BJ (cell line): ENCODE measurements at places on chromosomes 16 and 17. TPM values are rescaled to one million over a fixed set of nuclear protein-coding genes. Genes with fewer than 3 reads are reported as not detected.

DNA sequence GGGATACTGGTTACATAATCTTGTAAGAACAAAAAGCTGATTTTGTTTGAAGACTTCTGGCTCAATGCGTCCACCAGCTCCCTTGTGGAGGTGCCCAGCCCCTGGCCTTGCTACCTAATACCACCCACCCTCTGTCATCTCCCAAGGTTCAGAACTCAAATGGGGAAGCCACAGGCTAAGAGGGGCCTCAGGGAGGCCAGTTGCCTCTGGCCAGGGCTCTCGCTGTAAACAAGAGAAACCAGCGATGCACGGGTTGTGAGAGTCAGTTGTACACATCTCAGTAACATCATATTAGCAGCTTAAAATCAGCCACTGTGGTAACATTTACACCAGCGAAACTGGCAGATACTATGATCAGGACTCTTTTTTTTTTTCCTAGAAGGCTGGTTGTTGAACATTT is 6.0 kb downstream of the TEKT5 start:
- no peak for DNase-seq

DNA sequence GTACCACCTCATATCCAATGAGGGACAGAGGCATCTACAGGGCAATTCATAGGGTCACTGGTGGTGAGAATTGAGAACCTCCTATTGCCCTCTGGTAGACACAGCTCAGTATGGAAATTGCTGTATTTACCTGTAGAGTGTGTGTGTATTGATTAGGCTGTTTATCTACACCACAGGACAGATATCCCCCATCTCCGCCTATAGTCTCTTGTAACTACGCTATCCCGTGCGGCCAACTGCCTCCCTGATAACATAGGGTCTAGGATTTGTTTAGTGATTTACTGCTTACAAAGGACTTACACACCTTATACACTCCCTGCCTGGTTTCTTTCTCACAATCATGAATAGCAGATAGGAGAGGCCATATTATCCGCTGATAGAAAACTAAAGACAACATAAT is 1.7 kb upstream of the STAT3 start:
- DNase-seq: no peak

- DNase-seq: no peak
These were observed 148.3 kb downstream of the CDH8 start for GRCh38 chr16:61887903-61888302.

DNA sequence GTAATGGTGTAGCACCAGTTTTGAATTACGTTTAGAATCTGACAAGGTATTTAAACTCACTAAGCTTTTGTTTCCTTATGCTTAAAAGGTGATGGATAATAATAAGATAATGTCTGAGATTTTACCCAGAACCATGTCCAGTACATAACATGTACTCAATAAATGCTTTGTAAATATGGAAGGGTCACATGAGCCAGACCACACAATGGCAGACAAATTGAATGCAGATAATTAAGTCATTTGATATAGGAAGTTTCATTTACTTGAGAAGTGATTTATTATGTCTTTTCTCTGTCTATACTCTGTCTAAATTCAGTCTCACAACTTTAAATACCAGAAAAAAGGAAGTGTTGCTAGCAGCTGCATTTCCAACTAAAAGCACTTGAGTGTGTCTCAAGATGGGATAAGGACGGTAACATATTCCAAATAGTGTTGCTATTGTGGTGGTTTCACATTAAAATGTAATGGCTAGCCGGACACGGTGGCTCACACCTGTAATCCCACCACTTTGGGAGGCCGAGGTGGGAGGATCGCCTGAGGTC is 52.5 kb upstream of the DHX40 start:
- DNase-seq: no peak

DNA sequence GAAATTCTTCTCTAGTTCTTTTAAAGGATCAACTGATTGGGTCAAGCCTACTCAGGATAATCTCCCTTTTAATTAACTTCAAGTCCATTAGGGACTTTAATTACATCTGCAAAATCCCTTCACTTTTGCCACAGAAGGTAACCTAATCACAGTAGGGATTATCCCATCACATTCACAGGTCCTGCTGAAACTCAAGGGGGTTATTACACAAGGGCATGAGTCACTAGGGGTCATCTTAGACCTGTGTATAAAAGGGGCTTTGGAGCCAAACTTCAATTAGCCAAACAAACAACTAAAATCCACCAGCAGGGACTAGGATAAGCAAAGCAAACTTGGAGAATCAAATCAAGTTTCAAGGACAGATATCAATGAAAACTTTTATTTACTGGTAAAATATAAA is 19.4 kb downstream of the CIAPIN1 start:
- DNase-seq: no peak

DNA sequence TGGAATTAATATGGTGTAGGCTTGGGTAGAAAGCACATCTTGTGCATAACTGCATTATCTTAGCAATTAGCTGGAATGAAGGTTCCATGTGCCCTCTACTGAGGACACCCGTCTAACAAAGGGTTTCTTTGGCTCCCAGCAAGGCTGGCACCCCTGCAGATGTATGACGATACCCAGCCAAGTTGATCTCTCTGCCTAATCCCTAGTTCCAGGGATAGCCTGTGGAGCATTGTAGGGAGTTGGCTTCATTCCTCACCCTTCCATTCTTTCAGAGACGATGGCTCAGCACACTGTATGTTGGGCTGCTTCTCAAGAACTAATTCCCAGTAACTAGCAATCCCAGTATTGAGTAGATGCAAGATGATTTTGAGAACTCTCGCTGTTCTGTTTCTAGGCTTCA is 182.5 kb downstream of the SNX29 start:
- no peak for DNase-seq

DNA sequence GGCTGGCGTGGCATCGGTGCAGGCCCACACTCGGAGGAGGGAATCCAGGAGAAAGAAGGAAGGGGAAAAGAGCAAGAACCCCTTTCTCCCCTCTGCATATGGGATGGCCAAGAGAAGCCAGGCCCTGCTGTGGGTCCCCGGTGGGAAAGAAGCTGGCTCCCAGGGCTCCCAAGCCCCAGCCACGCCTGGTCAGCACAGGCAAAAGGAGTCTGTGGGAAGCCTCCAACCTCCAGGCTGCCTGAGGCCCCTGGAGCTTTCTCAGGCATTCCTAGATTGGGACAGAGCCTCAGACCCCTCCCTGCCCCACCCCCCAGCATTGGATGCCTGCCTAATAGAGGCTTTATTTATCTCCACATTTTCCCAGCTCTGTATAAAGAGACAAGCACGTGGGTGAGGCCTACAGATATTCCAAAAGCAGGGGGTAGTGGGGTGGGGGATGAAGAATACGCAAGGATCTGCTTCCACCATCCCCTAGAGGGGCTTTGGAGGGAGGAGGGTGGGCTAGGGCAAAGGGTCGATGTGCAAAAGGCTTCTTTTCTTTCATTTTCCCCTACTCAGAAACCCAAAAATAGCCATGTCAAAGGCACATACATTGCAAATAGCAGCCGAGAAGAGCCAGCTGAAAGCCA is 56.4 kb downstream of the MPRIP start:
- DNase-seq: no peak

DNA sequence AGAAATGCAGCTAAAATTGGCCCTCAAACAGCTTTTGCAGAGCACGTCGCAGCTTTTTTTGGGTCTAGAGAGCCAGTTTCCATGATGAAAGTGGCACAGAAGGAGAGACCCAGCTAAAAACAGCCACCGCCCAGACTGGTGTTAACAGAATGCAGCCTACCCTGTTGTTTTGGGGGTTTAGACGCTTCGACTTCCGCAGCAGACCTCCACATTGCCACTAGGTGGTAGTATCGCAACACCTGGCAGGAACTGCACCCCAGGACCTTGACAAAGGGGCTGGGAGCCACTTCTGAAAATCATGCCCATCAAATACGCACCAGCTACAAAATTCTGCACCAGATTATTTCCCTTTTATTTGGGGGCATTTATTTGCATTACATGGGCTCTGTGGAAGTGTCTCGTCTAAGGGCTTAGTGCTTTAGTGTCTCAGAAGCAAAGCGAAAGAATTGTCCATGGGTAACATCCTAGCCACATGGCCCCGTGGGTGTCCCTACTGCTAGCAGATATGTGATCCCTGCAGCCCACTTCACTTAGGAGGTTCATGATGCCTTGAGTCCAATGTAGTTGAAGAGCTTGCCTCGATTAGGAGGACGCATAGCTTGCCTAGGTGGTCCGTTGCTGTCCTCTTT is 167.1 kb downstream of the HAPSTR1 start:
- DNase-seq: no peak

- DNase-seq: no peak
These were observed 21.0 kb upstream of the ITGAX start for GRCh38 chr16:31333686-31334649.

- no peak for DNase-seq
These were observed 5.9 kb downstream of the DPEP2 start for GRCh38 chr16:67993207-67994039.

- no peak for DNase-seq
These were observed 14.2 kb downstream of the CTRB2 start for GRCh38 chr16:75192606-75193264.

DNA sequence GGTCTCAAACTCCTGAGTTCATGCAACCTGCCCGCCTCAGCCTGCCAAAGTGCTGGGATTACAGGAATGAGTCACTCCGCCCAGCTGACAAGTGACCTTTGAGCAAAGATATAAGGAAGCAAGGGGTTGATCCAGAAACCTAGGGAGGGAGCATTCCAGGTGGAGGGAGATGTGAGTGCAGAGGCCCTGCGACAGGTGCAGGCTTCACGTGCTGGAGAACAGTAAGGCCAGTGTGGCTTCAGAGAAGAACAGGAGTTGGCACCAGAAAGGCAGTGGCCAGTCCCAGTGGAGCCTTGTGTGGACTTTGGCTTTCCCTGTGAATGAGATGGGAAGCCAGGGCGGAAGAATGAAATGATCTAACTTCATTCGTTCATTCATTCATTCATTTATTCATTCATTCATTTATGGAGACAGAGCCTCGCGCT is 73.6 kb upstream of the HAS3 start:
- no peak for DNase-seq

GRCh38 chr17:50166518-50167181 is 845 bp downstream of the SGCA start:
- DNase-seq: no peak

- no peak for DNase-seq
These were observed 4.1 kb downstream of the KRT31 start for GRCh38 chr17:41393294-41393693.

DNA sequence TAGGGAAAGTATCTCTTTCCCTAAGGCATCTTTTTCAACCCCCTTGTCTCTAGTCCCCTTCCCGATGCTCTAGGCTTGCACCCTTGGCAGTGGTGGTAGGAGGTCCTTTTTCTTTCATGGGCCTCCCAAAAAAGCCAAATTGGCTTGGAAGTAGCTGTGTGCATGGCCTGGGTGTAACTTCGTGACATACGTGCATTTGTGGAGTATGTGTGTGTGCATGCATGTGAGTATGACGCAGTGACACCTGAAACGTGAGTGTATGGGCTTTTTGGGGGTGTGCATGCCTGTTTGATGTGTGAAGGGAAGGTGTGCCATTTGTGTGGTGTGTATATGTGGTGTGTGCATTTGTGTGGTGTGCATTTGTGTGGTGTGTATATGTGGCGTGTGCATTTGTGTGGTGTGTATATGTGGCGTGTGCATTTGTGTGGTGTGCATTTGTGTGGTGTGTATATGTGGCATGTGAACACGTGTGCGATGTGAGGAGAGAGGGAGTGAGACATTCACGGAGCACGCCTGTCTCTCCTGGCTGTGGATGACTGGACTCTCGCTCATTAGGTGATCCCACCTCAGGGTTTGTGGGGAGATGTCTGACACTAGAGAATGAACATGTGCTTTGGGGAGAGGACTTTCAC is 15.7 kb downstream of the IGFBP4 start:
- DNase-seq: no peak

GRCh38 chr16:56824331-56824730 is 40.7 kb upstream of the SLC12A3 start:
- DNase-seq: no peak

DNA sequence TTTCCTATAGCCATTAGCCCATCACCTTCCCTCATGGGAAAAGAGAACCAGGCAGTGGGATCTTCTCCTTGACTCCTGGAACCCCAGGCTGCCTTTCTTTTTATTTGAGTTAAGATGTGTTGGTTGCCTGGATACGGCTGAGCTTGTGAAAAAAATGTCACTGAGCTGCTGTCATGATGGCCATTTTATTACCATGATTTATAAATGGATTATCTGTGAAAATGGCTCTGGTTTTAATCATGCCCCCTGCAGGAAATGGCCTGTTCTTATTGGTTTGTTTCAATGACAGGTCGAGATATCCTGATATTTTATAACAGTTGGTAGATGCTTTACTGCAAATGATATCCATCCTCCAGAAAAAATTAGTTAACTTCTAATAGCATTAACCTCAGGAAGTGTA is 640.4 kb downstream of the CDH11 start:
- DNase-seq: no peak

DNA sequence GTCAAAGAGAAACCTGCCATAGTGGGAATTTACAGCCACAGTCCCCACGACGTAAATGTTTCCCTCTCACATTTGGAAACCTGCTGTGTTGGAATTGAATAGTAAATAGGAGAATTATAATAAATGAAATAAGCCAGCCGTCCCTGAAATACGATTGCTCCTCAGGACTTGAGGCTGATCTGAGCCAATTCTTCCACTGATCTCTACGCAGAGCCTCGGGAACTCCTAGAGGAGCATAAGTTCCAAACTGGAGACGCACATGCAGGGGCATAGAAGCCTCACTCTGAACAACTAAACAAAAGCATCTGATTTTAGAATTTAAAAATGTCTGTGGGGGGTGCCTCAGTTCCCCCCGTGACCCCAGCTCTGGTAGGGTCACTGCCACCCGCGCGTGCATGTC is 10.2 kb upstream of the TEX19 start:
- DNase-seq: no peak

DNA sequence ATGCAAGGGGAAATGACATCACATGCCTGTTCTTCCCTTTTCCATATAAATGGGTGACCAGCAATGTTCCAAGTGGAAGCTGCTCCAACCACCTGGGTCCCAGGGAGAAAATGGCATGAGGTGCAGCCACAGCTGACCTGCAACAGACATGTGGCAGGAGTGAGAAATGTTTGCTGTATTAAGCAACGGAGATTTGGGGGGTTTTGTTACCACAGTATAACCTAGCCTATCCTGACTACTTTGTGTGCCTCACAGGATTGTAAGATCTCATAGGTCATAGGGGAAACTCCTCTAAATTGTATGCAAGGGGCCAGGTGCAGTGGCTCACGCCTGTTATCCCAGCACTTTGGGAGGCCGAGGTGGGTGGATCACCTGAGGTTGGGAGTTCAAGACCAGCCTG is 12.0 kb downstream of the CDIPT start:
- no peak for DNase-seq

GRCh38 chr16:68073902-68074760 is 11.0 kb upstream of the NFATC3 start:
- no peak for DNase-seq

GRCh38 chr17:14790521-14790920 is 474.6 kb downstream of the PMP22 start:
- DNase-seq: no peak

- no peak for DNase-seq
These were observed 33.2 kb downstream of the VPS35L start for GRCh38 chr16:19588661-19589060.

- no peak for DNase-seq
These were observed 68.4 kb downstream of the SOCS1 start for GRCh38 chr16:11187522-11188023.

- no peak for DNase-seq
These were observed 31.0 kb upstream of the RHOT1 start for GRCh38 chr17:32111141-32111771.

RAPGEFL1 gene
- polyA plus RNA-seq: 2.3 and 3.8 TPM in 2 replicates

C1QL1 gene
- polyA plus RNA-seq: 0.39 and 0.50 TPM in 2 replicates

NUPR1 gene
- polyA plus RNA-seq: 31.4 and 88.9 TPM in 2 replicates

EXOC3L1 gene
- not detected in 2 replicates for polyA plus RNA-seq

YPEL2 gene
- polyA plus RNA-seq: 8.4 and 9.2 TPM in 2 replicates

CDRT15L2 gene
- polyA plus RNA-seq: not detected in 2 replicates

KRTAP4-9 gene
- polyA plus RNA-seq: not detected in 2 replicates

TNRC6A gene
- polyA plus RNA-seq: 44.8 and 49.6 TPM in 2 replicates

CIAPIN1 gene
- polyA plus RNA-seq: 51.6 and 55.3 TPM in 2 replicates

RHBDL1 gene
- polyA plus RNA-seq: 0.74 and 1.3 TPM in 2 replicates

ARHGAP23 gene
- polyA plus RNA-seq: 15.7 and 17.2 TPM in 2 replicates
